Foreskin fibroblast (primary cell): ENCODE measurements at places on chromosomes 2 and 18.

- no peak for DNase-seq
Observed at GRCh38 chr18:56351911-56352500, 286.4 kb downstream of the TXNL1 start.

DNA sequence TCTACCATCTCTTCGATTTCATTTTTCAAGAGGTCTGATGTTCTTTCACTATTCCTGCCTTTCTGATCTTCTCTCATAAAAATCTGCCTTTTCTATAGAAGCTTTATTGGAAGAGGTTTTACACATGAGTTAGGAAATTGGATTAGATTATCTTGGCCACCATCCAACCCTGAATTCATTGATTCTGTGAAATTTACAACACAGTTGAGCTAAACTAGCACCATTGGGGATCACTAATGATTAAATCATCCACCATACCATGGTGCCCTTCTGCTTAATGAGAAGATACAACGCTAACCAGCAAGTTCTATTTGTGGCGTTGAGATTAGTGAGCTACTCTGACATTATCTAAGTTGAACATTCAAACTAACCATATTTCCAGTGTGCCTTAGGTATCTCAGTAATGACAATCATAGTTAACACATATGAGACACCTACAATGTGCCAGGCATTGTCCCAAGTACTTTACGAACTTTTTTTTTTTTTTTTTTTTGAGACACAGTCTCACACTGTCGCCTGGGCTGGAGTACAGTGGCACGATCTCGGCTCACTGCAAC, 17.3 kb upstream of the LBH start:
- no peak for DNase-seq

DNA sequence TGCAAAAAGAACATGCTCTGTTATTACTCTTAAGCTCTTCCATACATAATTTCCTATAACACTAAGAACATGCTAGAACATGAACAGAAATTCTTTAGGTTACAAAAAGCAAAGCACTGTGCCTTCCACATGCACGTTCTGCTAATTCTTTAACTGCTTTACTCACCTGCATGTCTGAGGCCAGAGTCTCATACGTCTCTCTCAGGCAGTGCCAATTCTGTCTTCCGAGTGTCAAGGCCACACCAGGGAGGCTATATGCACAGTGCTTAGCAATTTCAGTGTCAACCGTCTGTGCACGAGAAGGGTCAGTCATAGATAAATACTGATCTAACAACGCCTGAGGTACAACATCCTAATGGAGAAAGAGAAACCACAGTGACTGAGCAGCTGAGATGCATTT, 55.1 kb downstream of the PPP4R1 start:
- DNase-seq = no peak

DNA sequence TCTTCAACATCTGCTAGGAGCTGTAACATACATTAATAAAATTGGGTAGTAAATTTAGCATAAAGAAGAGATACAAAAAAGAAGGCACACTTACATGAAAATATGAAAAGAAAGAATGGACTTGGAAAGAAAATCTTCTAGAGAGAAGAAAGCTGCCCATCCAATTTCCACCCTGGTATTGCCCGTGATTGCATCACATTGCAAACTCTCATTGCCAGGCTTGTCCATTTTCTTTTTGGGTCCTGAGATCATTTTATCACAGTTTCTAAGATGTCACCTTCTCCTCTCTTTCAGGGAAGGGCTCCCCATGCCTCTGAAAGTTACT, 321.5 kb downstream of the RND3 start:
- DNase-seq = peak; percentile 56

DNA sequence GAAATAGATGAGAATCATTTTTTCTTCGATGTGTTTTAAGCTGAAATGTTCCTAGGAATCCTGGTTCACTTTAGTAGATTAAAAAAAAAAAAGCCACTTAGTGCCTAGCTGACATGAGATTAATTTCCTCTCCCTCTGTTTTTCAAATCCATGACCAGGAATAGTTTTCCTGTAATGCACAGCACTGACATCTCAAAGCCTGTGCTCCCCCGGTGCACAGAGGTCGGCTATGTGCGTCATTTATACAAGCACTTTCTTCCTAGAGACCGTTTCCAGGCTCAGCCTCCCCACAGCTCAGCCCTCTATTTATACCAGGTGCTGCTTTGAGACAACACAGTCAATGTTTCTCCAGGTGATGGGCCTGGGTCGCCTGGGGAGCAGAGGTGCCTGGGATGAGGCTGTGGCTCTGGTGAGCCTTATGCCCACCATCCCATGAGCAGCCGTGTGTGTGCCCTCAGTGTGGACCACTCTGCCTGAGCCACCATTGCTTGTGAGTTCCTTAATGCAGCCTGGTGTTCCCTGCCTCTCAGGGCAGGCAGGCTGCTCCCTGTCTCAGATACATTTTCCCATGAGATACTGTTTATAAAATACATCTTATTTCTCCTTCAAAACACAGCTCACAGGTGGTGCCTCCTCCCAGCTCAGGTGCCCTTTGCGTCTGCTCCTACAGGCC, 515.7 kb upstream of the HS6ST1 start:
- DNase-seq = no peak

- DNase-seq = no peak
Observed at GRCh38 chr2:99656994-99657393, 167.2 kb upstream of the REV1 start.

GRCh38 chr2:205617905-205618304, 64.4 kb upstream of the NRP2 start:
- no peak for DNase-seq

DNA sequence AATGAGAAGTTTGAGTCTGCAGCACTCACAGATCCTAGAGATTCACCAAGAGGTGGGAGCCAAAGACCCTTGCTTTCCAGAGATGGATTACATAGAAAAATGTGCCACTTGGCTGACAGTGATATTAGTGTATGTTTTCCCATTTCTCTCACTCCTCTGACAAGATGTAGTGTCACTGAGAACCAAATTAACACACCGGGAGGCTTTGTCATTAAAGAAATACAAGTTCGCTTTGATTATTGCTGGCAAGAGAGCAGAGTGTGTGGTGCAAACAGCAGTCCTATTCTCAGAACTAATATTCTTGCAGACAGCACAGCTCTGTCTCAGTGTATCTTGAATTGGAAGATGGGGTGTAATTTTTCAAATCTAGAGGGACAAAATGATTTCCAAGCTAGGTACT, 171.6 kb upstream of the SETBP1 start:
- no peak for DNase-seq

- peak; percentile 23 for DNase-seq
Observed at GRCh38 chr2:36408198-36408703, 52.7 kb downstream of the CRIM1 start.

GRCh38 chr18:72376256-72376655, 167.9 kb downstream of the CBLN2 start:
- DNase-seq = no peak

DNA sequence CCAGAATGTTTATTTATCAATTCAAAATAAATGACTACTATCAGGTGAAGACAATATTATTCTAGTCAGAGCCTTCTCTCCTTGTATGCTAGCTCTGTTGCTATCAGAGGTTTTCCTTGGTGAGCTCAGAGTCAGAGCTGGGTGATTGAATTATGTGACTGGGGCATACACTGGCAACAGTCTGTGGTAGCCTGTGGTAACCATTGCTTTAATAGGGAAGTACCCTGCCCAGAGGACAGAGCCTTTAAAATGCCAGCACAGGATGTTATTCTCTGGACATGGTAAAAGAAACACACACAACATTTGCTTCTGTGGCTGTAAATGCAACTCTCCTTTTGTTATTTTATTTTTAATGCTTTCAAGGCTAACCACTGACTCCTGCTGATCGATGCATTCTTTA, 124.7 kb downstream of the PPP1R1C start:
- DNase-seq = no peak

DNA sequence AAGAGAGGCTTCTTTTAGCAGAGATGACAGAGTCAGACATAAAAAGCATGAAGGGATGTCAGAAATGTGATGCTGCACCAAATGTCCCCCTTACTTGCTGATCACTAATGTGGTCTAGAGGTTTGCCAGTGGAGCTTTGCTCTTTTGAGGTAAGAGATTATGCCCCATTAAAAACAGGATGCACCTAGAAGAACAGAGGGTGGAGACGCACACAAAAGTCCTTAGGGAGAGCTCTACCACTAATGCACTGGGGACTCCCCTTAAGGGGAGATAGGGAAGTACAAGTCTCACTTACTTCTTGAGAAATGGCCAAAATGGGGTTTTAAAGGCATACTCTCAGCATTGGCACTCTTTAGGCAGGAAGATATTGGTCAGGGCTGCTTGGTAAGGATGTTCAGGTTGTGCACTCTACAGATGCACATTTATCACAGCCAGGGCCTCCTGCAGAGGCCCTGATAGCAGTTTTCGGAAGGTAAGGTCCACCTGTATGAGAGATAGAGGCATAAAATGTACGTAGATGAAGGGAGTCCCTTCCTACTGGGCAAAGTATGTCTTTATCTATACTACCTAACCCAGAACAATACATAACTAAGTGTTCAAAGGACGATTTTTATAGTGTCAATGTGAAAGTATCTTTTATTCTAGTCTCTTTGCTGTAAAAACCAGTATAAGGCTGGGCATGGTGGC, 17.0 kb upstream of the SCYGR1 start:
- DNase-seq = no peak

- DNase-seq = peak; percentile 87
Observed at GRCh38 chr2:46776687-46777327, 138.8 kb downstream of the MCFD2 start.

GRCh38 chr18:50282521-50283335, 1.4 kb upstream of the MBD1 start:
- no peak for DNase-seq

- peak; percentile 98 for DNase-seq
Observed at GRCh38 chr2:37829202-37829601, 95.9 kb upstream of the RMDN2 start.

DNA sequence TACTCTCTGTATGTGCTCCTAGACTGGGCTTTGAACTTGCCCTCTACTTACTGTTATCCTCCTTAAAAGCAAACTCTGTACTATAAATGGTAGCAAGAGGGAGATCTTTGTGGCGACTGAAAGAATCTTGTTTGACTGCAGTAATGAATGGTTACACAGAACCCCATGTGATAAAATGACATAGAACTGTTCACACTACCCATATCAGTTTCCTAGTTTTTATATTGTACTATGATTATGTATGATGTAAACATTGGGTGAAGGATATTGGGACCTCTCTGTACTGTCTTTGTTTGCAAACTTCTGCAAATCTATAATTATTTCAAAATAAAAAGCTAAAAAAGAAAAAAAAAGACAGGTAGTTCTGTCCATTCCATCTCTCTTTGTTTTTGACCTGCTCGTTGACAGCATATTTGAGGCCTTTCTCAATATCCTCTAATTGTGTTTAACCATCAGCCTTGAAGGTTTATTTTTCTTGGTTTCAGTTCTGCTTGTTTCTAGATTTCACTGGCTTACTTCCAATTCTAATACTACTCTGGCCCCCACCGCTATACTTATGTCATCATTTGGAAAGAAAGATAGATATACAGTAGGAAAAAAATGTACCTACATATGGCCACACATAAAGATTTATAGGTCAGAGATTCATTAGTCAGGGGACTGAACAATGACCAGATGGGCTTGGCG, 79.2 kb upstream of the MYO3B start:
- no peak for DNase-seq

- DNase-seq = no peak
Observed at GRCh38 chr2:218393750-218394290, 5.8 kb upstream of the CTDSP1 start.

GRCh38 chr2:190535586-190535985, 1.1 kb upstream of the NEMP2 start:
- DNase-seq = no peak
